NCI-H187 treated with DMSO at 0.1 percent for 48 hours (cell line): ENCODE measurements at places on chromosomes 4 and X.

DNA sequence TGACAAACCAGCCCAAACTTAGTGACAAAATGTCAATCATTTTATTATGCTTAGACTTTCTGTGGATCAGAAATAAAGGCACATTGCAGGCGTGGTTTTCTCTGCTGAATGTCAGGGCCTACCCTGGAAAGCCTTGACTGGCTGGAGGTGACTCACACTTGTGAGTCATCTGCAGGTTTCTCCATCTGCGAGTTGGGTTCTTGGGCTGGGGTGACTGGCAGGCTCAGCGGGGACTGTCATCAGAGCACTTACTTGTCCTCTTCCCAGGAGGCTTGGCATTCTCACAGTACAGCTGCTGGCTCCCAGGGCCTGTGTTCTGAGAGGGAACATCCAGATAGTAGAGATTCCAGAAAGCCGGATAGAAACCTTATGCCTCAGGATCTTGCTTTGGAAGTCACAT is 153.8 kb upstream of the AGA start:
- DNase-seq = no peak

GRCh38 chr4:185192059-185192458 is 11.7 kb downstream of the CFAP97 start:
- no peak for DNase-seq

DNA sequence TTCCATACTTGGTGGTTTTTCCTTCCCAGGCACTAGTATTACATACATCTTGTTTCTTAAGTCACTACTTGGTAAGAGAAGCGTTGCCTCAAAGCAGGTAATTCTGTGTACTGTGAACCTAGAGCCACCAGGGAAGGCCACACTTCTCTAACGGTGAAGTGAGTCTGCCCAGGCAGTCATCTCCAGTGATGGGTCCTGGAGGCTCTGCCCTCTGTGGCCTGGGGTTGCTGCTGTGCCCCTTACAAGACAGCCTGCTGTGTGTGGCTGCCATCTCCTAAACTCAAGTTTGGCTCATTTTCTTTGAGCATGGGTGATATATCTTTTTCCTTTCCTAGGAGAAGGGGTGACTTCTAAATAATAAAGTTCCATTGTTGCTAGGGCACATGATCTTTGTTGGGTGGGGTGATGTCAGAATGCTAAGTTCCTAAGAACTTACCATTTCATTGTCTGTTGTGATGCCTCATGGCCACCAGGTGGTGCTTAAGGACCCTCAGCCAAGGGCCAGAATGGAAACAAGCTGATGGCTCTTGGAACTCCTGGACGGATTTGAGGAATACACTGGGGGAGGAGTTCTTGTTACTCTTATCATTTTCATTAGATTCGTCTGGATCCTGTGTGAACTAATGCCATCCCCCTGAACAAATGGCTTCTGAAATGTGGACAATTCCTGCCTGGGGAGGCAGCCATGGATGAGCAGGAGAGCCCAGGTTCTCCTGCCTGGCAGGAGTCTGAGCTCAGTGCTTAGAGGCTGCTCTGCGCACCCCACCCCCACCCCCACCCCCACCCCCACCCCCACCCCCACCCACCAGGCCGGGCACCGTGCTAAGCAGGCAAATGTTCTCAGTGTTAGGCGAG is 41.1 kb upstream of the WDR1 start:
- peak; percentile 45 for DNase-seq

DNA sequence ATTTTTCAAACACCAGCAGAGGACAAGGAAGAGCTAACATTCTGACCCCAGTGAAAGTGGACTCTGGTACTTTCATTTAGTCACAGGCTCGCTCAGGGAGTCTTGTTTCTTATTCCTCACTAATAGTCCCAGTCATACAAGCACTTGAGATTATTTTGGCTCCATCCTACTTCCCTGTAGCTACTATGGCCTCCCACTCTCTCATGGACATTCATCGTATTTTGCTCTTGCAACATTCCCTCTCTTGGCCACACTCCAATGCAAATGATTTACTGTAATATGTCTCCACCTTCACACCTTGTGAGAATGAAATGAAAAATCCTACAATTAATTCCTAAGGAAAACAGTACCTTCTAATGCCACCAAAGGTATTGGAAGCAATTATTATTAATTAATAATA is 21.3 kb downstream of the PLRG1 start:
- DNase-seq = no peak
